Heart left ventricle (tissue), 16 donors: ENCODE measurements at places on chromosomes 12 and 14. TPM values are rescaled to one million over a fixed set of nuclear protein-coding genes. Genes with fewer than 3 reads are reported as not detected.

The KRT83 gene
- total RNA-seq, result not detected

The P2RX2 gene
- not detected for total RNA-seq

The SMARCC2 gene
- total RNA-seq, result 56.1 TPM

The FAR2 gene
- 3.0 TPM for total RNA-seq

The FOXN4 gene
- total RNA-seq, result not detected

The PRPH gene
- 0.44 TPM for total RNA-seq

The DNAJC22 gene
- not detected for total RNA-seq

The SLC25A21 gene
- total RNA-seq, result 0.12 TPM

The GLIPR1L1 gene
- not detected for total RNA-seq

The RNASE7 gene
- not detected for total RNA-seq

The DHRS2 gene
- not detected for total RNA-seq

The RNFT2 gene
- total RNA-seq, result 1.9 TPM

The WDHD1 gene
- 0.44 TPM for total RNA-seq

The SYCP3 gene
- not detected for total RNA-seq

The AGAP2 gene
- 12.0 TPM for total RNA-seq

The LPAR5 gene
- total RNA-seq, result 4.8 TPM

The CBLN3 gene
- total RNA-seq, result 0.69 TPM

The SELPLG gene
- total RNA-seq, result 1.8 TPM

The RAPGEF3 gene
- total RNA-seq, result 31.8 TPM

The KCNJ8 gene
- total RNA-seq, result 60.2 TPM

The CD163 gene
- 59.2 TPM for total RNA-seq

The GPRC5A gene
- total RNA-seq, result 0.27 TPM

The DTX1 gene
- 2.5 TPM for total RNA-seq

The TSPAN11 gene
- 4.2 TPM for total RNA-seq

The CALM1 gene
- total RNA-seq, result 589 TPM

The HOXC12 gene
- total RNA-seq, result not detected

The AQP2 gene
- total RNA-seq, result not detected

The RNF31 gene
- total RNA-seq, result 54.2 TPM

The CLEC6A gene
- total RNA-seq, result not detected

The KLHL33 gene
- 1.00 TPM for total RNA-seq

The IFI27L2 gene
- total RNA-seq, result 61.8 TPM

The C12orf56 gene
- total RNA-seq, result not detected

The LBHD2 gene
- not detected for total RNA-seq

The SPX gene
- 7.6 TPM for total RNA-seq

The LRRIQ1 gene
- 0.61 TPM for total RNA-seq

The KRT77 gene
- not detected for total RNA-seq

The HOXC9 gene
- total RNA-seq, result not detected

The MGP gene
- total RNA-seq, result 216 TPM

The PIWIL1 gene
- total RNA-seq, result not detected

The TAS2R14 gene
- 0.67 TPM for total RNA-seq

The CEBPE gene
- total RNA-seq, result not detected

The SYNJ2BP gene
- total RNA-seq, result 54.7 TPM

The CCDC177 gene
- total RNA-seq, result not detected

The RERG gene
- 2.9 TPM for total RNA-seq

The A2ML1 gene
- total RNA-seq, result not detected

The IFNG-AS1 gene
- total RNA-seq, result 0.32 TPM

The TMTC3 gene
- total RNA-seq, result 7.8 TPM

The EIF4B gene
- 348 TPM for total RNA-seq

The CLEC1A gene
- total RNA-seq, result 4.9 TPM

The ART4 gene
- total RNA-seq, result 0.44 TPM

The RILPL1 gene
- 96.7 TPM for total RNA-seq

The SRRM4 gene
- 0.57 TPM for total RNA-seq

The TMPRSS12 gene
- not detected for total RNA-seq

The TMEM229B gene
- total RNA-seq, result 2.2 TPM

The SLCO1B1 gene
- total RNA-seq, result not detected

The PTPRO gene
- 4.2 TPM for total RNA-seq

The PLA2G1B gene
- total RNA-seq, result 0.93 TPM

The NUMB gene
- total RNA-seq, result 34.9 TPM

The PHETA1 gene
- total RNA-seq, result 19.8 TPM

The LARP4 gene
- 75.7 TPM for total RNA-seq
